ENCODE measurements at places on chromosomes 7 and 10.

DNA sequence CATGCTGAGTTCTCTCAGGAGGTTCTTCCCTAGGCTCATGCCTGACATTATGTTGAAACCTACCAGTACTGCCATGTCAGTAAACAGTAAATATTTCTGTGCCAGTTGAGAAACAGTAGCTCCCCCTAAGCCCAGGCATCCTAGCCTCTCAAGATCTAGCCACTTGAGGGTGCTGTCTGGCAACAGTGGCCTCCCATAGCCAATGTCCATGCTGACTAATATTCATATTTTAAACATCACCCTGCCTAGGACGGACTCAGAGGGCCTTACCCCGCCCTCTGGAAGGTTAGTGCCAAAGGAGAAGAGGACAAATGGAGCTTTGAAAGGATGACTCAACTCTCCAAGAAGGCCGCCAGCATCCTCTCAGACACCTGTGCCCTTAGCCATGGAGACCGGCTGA, 7.7 kb downstream of the ACSM6 start:
- no peak for DNase-seq

GRCh38 chr7:91379236-91379635, 115.0 kb downstream of the FZD1 start:
- DNase-seq: no peak

DNA sequence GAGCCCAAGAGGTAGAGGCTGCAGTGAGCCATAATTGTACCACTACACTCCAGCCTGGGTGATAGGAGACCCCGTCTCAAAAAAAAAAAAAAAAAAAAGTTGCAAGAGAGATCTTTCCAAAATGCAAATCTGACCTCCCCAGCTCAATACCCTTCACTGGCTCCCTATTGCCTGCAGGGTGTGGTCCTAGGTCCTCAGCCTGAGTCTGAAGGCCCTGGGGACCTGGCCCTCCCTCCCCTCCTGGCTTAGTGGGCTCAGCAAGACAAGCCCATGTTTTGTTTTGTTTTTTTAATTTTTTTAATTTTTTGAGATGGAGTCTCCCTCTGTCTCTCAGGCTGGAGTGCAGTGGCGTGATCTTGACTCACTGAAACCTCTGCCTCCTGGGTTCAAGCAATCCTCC, 20.6 kb downstream of the SRRM3 start:
- no peak for DNase-seq

- peak; percentile 76 for DNase-seq
Measured at GRCh38 chr7:151725844-151726651, 150.9 kb downstream of the PRKAG2 start.
